PC-3 (cell line): ENCODE measurements at places on chromosomes 12 and 14.

- DNase-seq, result no peak
Measured at GRCh38 chr14:101131451-101131916, 228.0 kb upstream of the RTL1 start.

DNA sequence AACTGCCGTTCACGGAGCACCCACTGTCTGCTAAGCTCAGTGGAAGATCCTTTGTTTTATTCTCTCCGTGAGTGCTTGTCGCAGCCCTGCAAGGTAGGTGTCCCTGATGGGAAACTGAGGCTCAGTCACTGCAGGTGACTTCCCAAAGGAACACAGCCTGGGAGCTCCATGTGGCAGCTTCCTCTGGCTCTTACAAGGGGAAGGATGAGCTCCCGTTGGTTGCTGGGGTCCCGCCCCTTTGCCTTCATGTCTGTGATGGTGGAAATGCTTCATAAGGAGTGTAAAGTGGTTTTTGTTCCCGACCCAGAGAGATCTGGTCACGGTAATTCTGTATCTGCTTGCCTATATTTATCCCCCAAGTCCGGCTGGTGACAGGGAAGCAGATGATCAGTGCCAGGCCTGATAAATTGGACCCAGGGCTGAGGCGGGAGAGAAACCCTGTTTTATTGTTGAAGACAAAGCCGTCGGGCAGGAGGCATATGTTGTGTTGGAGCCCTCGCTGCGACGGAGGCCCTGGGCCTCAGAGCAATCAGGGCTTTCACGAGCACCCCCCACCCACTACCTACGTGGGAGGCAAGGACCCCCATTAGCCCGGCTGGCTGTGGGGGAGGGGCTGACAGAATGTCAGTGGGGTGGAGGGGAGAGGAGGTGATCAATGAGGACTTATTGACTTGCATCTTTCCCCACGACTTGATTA, 91.9 kb downstream of the KIF26A start:
- DNase-seq, result no peak

GRCh38 chr12:64171715-64172114, 50.4 kb downstream of the KICS2 start:
- DNase-seq, result peak; percentile 88

DNA sequence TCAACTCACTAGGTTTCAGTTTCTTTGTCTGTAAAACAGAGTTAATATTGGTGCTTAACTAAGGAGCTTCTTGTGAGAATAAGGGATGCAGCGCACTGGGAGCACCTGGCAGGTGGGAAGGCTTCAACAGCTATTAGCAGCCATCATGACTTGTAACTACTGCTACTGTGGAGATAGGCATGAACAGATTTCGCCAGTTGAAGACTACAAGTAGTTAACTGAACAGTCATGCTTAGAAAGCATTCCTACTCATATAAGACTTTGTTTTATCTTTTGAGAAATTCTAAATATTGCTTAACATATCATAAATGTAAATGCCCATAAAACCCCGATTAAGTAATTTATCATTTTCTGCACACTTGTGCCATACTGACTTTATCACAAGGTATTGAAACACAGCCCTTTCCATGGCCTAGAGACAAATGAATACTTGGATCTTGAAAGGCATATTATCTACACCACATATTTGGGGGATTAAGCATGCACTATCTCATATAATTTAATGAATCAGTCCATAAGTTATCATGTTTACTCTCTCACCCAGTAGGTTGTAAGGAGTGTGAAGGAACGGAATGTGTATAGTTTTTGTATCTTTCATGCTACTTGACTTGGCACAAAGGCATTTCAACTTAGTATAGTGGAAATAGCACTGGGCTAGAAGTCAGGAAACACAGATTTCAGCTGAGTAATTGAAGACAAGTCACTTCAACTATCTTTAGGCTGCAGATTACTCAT, 16.1 kb downstream of the NTN4 start:
- peak; percentile 64 for DNase-seq

DNA sequence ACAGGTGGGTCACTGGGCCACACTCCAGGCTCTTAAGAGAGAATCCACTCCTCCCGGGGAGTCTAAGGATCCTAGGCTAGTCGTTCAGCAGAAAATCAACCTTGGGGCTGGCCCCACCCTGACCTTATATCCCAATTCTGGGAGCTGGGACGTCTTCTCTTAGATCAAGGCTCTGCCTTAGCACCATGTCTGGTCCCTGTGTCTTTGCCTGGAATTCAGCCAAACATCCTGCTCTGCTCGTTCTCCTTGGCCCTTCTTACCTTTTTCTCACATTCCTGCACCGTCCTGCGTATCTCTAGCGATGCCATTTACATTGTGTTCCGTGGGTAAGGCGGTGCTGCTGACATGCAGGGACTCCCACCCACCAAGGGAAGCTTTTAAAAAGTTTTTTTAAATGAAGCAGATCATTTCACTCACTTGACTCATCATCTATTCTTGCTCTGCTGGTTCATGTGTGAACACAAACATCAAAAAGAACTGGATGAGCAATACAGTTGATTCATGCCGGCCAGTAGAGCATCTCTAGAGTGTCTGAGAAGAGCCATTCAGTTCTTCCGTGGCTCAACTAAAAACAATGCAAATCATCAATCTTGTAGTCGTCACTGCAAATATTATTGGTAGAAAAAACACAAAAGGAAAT, 50.2 kb downstream of the KCNK13 start:
- DNase-seq, result peak; percentile 88

GRCh38 chr12:14417715-14418114, 52.2 kb downstream of the ATF7IP start:
- peak; percentile 54 for DNase-seq

DNA sequence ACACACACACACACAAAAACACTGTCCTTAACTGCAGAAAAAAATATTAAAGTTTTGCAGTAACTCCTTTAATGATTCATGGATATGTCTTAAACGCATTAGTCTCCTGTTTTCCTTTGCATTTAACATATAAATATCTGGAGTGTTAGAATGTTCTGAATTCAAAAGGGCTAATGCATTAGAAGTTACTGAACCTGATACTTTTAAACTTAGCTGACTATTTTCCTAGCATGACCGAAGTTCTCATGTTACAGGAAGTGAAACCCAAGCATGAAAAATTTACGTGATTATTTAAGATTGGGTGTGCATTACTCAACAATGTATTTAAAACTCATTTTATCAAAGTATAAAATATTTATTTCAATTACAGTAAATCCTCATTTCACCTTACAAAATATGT, 791.2 kb downstream of the FLRT2 start:
- DNase-seq, result no peak

- DNase-seq, result no peak
Measured at GRCh38 chr12:53552361-53553327, 45.4 kb upstream of the NPFF start.

GRCh38 chr12:131599190-131600159, 111.4 kb upstream of the SFSWAP start:
- no peak for DNase-seq

DNA sequence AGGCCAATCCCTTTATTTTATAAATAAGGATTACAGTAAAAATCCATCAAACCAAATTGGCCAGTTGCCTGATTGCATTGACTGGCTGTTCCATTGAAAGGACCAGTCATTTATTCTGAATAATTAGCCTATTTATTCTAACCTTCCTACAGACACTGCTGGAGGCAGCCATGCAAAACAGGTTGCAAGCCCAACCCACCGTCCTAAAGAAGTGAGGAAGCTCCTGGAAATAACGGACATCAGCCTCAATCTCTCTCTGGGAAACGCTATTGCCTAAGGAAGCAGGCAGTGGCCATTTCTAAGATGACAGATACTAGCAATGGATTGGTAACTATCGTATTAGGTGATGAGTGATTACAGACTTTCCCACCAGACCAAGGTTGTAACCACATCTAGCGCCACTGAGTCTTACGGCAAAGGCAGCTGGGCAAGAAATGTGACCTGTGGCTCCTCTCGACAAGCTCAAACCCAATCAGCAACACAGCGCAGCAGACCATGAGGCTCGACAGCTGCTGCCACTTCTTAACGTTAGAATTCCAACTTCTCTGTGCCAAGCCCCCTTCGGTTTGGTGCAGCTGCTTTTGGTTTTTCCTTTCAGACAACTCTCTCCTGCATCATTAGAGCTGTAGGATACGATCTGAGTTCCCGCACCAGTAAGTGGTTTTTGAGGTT, 134.2 kb downstream of the KCNK10 start:
- peak; percentile 8 for DNase-seq

DNA sequence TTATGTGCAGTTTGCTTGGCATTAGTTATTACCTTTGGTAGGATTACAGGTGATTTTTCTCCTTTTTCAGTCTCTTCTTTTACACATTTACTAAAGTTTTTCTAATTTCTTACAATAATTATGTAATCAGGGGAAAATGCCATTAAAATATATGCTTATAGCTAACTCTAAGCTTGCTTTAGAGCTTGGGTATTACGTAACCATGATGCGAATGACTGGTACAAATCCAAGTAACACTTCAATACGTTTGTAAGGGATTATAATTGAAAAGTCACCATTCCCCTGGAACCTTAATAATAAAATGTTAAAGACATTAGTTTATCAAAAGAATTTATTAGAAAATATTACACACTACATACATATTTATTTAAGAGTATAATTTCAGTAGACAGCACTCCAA, 71.6 kb downstream of the SCAF11 start:
- no peak for DNase-seq

DNA sequence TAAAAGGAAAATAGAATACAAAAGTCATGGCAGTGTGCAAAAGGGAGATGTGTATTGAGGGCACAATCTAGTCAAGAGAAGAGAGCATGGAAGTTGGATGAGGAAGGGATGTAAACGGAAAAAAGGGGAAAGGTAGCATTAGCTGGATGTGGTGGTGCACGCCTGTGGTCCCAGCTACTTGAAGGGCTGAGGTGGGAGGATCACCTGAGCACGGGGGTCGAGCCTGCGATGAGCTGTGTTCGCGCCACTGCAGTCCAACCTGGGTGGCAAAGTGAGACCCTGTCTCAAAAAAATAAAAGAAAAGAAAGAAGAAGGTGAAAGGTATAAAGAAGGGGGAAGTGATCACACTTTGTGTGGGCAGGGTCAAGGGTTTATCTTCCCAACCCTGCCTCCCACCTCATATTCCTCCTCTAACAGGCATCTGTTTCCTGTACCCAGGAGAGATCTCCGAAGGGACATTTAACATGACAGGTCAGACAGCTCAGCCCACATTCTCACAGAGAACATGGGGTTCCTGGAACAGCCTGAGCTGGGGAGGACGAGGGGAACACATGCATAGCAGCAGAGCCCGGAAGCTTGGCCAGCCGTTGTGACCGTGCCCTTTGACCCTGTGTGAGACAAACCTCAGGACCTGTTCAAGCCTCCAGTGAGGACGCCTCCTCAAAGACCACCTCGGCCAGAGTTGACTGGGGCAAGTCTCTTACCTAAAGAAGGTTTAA, 8.9 kb downstream of the RNASE11 start:
- no peak for DNase-seq

- DNase-seq, result peak; percentile 77
Measured at GRCh38 chr12:33825442-33825841, 196.9 kb upstream of the ALG10 start.

DNA sequence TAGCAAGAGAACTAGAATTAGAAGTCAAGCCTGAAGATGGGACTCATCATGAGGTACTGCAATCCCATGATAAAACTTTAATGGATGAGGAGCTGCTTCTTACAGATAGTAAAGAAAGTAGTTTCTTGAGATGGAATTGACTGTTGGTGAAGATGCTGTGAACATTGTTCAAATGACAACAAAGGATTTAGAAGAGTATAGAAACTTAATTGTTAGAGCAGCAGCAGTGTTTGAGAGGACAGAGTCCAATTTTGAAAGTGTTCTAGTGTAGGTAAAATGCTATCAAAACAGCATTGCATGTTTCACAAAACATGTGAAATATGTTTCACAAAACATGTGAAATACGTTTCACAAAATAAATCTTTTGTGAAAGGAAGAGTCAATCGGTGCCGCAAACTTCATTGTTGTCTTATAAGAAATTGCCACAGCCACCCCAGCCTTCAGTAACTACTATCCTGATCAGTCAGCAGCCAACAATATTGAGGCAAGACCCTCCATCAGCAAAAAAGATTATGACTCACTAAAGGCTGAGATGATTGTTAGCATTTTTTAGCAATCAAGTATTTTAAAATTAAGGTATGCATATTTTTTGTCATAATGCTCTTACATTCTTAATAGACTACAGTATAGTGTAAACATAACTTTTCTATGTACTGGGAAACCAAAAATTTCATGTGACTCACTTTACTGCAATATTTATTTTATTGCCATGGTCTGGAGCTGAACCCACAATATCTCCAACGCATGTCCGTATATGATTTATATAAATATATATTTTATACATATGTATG, 173.4 kb upstream of the BMP4 start:
- DNase-seq, result peak; percentile 67

- DNase-seq, result no peak
Measured at GRCh38 chr14:74948228-74949175, 6.9 kb downstream of the PGF start.

DNA sequence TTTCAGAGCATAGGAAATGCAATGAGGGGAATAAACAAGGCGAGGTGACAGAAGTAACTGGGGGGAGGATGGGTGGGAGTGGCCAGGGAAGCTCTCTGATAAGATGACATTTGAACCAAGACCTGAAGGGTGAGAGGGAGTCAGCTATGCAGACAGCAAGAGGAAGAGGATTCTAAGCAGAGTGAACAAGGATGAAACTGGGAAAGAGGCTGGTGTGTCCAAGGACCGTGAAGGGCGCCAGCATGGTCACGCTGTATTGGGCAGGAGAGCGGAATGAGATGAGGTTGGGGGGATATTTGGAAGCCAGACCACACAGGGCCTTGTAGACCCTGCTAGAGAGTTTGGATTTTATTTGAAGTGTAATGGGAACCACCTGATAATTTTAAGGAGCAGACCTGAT, 10.5 kb upstream of the PPP1R1A start:
- no peak for DNase-seq

GRCh38 chr12:10362828-10363657, 26.8 kb downstream of the KLRK1 start:
- DNase-seq, result no peak

DNA sequence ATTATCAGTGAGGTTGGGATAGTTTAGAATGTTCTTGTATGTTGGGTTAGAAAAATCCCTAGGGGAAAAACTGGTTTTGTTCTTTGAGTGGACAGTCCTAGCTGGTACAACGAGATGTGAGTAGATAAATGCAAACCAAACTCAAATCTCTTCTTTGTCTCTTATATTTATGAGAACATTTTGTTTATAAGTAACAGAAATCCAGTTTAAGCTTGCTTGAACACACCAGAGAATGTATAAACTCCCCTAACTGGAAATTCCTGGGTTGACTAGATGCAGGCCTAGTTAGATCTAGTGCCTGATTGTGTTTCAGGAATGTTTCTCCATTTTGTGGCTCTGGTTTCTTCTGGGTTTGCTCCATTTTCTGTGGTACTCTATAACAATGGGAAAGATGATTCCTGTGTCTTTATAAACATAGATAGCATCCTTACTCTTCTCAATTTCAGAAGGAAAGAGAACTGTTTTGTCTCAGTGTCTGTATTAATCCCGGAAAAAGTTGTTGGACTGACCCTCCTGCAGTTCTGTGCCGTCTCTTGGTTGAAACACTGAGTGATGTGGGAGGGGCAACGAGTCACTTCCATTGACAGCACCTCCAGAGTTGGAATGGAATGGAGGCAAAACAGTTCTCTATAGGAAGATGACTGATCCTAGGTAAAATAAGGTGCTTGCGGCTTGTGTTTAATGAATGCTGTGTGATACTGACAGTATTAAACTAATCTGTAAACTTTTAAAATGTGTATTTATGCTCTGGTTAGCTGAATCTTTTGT, 244.8 kb downstream of the TMTC2 start:
- peak; percentile 49 for DNase-seq
